ENCODE measurements at places on chromosomes 3 and 15.
A peak's percentile ranks its signal among the peaks of the same experiment; 100 is the strongest.

- DNase-seq = no peak
These were observed 1.6 kb upstream of the GRAMD2A start for GRCh38 chr15:72199205-72199515.

DNA sequence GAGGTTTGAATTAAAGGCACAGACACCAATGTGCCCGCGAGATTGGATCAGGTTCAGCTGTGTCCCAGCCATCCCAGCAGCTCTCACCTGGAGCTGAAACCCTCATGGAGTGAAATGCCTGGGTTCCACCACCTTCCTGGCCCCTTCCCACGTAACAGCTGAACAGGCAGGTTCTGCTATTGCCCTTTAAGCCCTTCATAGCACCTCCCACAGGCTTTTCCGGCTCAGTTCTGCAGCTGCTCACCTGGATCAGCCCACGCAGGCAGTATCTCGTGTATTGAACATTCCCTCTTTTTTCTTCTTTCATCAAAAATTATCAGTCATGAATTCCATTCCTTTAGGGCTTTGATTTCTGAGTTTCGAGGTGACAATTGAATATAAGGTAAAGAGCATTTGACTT is 129.8 kb downstream of the SLC9A9 start:
- DNase-seq = no peak

GRCh38 chr3:160163229-160163878 is 61.9 kb upstream of the C3orf80 start:
- peak; percentile 23 for DNase-seq

- DNase-seq = no peak
These were observed 16.3 kb downstream of the NUDT16 start for GRCh38 chr3:131397889-131398288.

- DNase-seq = no peak
These were observed 252.3 kb upstream of the LRTM1 start for GRCh38 chr3:55180161-55180560.

DNA sequence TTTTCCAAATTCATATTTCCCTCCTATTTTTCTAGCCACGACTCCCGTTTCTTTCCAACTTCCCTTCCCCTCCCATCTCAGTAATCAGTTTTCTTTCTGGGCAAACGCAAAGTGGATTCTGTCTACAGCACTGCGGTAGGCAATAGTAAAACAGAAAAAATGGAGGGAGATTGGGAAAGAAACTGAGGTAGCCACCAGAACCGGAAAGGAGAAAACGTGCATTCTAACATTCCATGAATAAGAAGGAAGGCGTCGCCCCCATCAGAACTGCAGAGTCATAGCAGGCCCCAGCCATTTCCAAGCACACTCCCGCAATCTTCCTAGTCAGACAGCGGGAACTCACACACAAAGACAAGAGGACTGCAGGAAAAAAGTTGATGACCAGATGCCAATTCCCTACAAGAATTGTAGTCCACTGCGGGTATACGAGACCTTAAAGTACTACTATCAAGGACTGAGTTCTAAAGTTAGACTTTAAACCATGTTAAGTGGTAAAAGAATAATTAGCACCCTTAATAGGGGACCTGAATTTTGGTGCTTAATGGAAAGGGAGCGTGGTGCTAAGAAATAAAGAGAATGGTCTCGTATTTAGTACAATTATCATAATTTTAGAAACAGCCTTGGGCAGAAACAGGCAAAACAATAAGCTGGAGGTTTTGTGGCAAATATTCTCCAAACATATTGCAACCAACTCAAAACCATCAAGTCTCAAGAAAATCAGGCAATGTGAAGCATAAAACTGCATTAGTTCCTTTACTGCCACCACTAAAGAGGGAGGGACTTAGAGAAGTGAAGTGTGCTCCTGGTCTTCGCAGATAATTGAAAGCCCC is 1.4 kb downstream of the PFN2 start:
- DNase-seq = peak; percentile 57

DNA sequence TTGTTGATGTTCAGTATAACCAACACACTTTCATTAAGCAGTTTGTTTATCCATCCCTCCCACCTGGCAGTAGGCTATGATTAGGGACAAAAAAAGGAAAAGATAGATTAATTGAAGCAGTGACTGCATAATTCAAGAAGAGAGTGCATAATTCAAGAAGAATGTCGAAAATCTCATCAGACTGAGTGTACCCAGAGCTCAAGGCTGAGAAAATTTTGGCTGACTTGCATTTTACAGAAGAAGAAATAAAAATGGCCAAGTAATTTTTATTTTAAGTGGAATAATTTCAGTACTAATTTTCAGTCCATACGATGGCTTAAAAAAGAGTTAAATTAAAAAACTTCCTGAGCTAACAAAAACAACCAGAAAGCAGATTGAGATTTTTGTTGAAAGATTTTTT is 145.4 kb upstream of the LRRFIP2 start:
- DNase-seq = no peak

- DNase-seq = no peak
These were observed 26.0 kb downstream of the SLC41A3 start for GRCh38 chr3:126057936-126058335.

DNA sequence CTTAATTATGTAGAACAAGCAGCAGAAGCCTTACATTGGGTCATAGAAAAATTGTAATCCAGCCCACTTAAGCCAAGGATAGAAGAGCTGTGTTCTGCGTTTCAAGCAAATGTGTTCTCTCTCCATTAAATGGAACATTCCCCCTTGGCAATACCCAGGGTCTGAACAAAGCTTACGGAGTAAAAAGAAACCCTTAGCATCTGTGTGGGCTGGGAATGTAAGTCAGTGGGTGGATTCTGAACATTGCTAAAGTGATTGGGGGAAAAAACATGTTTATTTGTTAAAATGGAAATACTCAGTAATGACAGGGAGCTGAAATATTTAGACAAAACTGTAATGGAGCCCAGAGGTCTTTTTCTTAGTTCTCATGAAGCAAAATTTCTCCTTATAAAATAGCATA is 147.4 kb downstream of the DUT start:
- no peak for DNase-seq

GRCh38 chr3:16589867-16590624 is 15.2 kb downstream of the DAZL start:
- no peak for DNase-seq

GRCh38 chr3:152087153-152087552 is 181.6 kb upstream of the MBNL1 start:
- DNase-seq = no peak

GRCh38 chr3:99928771-99929744 is 111.4 kb downstream of the CMSS1 start:
- DNase-seq = no peak

DNA sequence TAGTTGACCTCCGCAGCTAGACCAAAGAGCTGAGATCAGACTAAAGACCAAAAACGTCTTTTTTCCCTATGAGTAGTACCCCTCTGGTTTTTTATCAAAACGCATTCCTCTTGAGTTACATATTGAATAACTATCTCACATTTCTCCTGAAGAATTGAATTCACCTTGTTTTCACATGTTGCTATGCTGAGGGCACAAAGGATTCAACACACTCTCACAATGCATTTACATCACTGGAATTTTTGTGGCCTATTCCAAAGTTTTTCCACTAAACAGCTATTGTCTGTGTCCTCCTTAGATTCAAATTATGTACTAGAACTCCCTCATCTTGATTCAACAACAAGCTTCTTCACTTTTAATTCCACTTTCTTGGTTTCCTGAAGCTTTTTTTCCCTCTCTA is 112.5 kb downstream of the RSL24D1 start:
- DNase-seq = no peak

Measured in HCT116 (cell line).